ENCODE measurements at places on chromosomes 13 and 19. TPM values are rescaled to one million over a fixed set of nuclear protein-coding genes. Genes with fewer than 3 reads are reported as not detected.

ZNF540 gene
- total RNA-seq = 1.0 TPM

LILRB5 gene
- total RNA-seq = not detected

CGB8 gene
- not detected for total RNA-seq

LACC1 gene
- total RNA-seq = 3.7 TPM

DNAJC15 gene
- 15.7 TPM for total RNA-seq

SLITRK1 gene
- total RNA-seq = not detected

ZNF675 gene
- total RNA-seq = 21.1 TPM

ZNF565 gene
- total RNA-seq = 2.6 TPM

DACT3 gene
- total RNA-seq = 25.9 TPM

TEKTIP1 gene
- total RNA-seq = 3.0 TPM

POLR2E gene
- 259 TPM for total RNA-seq

CACNA1A gene
- total RNA-seq = 0.43 TPM

TUBA3C gene
- total RNA-seq = not detected

PABPC3 gene
- 0.29 TPM for total RNA-seq

CBY2 gene
- not detected for total RNA-seq

FGF22 gene
- not detected for total RNA-seq

PLPP2 gene
- 0.87 TPM for total RNA-seq

KCTD15 gene
- total RNA-seq = 8.9 TPM

LHB gene
- not detected for total RNA-seq

CDX2 gene
- not detected for total RNA-seq
